ENCODE measurements at places on chromosomes 11 and 22.

GRCh38 chr11:67373648-67374570 is 511 bp upstream of the CLCF1 start:
- no peak for DNase-seq

DNA sequence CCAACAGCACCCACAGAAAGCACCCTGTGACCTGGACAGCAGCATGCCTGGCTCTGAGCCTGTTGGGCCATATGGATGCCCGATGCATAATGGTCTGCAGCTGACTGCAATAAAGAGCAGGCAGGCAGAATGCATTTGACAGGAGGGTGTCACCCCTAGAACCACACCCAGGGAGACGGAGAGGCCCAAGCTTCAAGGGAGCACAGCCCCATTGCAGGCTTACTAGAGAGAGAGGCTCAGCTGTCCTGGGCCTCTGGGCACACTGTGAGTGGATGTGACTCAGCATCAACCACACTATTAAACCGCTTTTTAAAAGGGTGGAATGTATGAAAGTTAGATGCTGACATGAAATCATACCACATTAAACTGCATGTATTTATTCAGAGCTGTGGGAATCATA is 365.3 kb downstream of the CTTN start:
- DNase-seq = no peak

- DNase-seq = no peak
Observed at GRCh38 chr22:24086310-24086709, 75.2 kb downstream of the CABIN1 start.

DNA sequence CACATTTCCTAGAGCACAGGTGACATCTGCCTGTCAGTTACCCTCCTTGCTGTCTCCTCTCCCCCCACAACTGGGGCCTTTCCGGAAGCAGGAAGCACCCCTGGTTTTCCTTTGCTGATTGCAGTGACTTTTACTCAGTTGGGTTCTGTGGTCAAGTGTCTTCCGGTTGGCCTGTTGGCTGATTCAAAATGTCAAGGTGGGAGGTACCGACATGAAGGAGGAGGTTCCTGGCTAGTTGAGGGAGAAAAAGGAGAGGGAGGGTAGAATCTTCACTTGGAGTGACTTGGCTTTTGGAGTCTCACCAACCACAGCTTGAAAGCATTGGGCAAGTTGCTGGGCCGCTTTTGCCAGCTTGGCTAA is 9.3 kb upstream of the ADAMTS15 start:
- DNase-seq = no peak

- DNase-seq = no peak
Observed at GRCh38 chr11:30665067-30665466, 78.9 kb upstream of the MPPED2 start.

DNA sequence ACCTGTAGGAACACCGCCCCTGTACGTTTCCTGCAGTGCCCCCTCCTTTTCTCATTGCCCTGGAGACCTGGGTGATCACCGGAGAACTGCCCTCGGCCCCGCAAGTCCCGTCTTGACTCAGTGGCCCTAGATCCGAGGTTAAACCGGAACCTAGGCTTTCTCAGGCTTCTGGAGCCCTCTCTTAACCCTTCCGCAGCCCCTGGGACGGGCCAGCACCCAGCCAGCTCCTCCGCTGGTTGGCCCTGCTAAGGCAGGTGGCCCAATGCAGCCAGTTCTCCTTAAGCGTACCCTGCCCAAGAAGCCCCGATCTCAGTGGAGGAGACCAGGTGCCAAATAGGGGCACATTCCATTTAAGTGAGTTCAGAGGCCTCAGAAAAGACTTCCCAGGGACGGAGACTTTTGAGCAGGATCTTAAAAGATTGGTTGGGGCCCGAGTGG is 776 bp downstream of the NLRX1 start:
- no peak for DNase-seq

- DNase-seq = no peak
Observed at GRCh38 chr11:122333467-122333866, 217.5 kb upstream of the BLID start.

- peak; percentile 16 for DNase-seq
Observed at GRCh38 chr11:88508418-88508758, 170.9 kb upstream of the CTSC start.

DNA sequence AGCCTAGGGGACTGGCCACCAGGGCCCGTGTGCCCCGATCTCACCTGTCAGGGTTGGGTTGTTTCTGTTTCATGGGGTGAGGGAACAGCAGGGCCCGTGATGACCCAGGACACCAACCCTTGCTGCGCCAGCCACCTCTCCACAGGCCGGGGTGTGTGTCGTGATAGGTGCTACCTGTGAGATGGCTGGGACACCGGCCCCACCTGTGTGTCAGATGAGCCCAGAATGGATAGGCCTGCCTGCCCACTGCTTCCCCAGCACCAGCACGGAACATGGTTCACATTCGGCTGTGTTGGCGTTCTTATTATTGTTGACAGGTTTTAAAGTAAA is 7.1 kb downstream of the CLDN5 start:
- no peak for DNase-seq

DNA sequence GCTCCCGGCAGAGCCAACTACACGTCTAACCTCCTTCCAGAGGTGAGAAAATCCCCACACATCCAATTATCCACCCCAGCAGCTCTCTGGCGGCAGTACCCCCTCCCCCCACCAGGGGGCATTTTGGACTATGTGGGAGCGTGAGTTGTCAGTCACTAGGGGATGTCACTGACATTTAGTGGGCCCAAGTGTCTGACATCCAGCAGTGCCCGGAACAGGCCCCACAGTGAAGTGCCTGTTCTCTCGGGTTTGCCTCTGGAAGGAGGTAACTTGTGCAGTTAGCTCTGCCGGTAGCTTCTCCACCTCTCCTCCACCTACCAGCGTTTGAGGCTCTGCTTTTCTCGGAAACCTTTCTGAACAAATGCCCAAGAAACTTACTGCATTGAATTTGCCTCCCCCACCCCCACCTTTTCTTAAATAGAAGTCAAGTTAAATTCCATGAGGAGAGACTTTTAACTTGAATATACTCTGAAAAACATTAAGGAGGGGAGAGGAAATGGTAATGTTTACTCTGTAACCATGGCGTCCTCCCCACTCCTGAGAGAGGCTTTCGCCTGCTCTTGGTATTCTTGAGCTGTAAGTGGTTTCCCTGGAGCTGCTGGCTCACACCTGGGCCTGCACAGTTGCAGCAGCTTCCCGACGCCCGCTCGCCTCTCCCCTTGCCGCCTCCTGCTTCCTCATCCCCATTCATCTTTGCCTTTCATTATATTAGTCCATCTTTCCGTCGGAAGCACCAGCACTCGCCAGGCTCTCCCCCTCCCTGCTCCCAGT is 112.8 kb downstream of the WNT7B start:
- no peak for DNase-seq

GRCh38 chr11:35982061-35982460 is 38.2 kb downstream of the LDLRAD3 start:
- DNase-seq = no peak

DNA sequence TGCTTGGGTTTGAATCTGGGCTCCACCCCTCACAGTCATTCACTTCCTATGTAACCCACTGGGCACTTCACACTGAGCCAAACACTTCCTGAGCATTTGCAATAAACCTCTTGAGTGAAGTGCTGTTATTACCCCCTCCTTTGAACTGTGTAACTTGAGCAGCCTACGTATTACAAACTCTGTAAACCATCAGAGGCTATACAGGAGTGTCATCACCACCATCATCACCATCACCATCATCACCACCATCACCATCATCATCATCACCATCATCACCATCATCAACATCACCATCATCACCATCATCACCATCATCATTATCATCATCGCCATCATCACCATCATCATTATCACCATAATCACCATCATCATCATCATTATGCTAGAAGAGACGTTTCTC is 18.4 kb downstream of the RTL6 start:
- DNase-seq = no peak

DNA sequence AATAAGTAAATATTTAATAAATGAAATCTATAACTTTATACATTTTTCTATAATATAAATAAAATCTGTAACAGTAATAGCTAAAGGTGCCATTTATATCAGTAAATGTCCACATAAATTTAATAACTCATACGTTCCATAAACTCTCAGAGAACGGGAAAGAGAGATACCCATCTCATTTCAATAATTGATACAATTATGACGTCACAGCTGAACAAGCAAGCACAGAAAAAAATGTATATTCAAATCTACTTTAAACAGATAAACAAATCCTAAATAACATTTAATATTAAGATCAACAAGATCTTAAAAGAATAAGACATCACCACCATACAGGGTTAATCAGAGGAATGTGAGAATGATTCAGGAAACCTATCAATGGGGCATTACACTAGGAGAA is 1136.5 kb downstream of the TBC1D22A start:
- DNase-seq = no peak

DNA sequence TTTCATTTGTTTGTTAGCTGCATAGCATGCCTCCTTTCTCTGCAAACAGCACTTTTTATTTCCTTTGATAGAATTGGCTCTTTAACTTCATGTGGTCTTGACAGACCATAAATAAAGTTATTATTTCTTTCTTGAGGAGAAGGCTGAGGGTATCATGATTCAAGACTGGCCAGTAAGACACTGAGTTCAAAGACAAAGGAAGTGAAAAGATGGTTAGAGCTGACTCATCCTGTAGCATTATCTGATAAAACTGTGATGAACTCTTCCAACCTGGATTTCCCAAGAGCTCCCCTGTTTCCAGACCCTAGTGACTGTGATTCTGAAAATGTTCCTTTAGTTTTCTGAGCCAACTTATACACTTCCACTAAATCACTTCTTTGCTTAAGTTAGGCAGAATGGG is 179.3 kb upstream of the FAT3 start:
- no peak for DNase-seq

GRCh38 chr11:60821827-60822599 is 19.9 kb upstream of the CCDC86 start:
- no peak for DNase-seq

GRCh38 chr11:122807731-122808477 is 30.4 kb upstream of the CRTAM start:
- DNase-seq = no peak

- no peak for DNase-seq
Observed at GRCh38 chr11:91104237-91104636, 881.4 kb upstream of the CHORDC1 start.

DNA sequence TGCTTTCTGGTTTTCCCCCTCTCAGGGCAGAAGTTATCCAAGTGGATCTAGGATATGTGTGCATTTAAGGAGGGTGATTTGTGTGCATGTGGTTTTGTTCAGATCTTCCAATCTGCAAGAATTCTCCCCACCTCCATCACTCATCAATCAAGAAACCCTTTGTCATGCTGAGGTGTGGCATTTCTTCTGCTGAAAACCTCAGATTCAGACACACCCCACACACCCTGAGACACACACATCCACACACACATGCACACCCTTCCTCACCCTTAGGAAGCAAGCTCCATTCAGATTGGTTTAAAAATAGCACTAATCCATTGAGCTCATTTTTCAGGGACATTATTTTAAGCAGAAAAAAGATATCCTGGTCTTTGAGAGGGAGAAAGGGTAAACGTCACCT is 106.1 kb upstream of the HSD17B12 start:
- no peak for DNase-seq

GRCh38 chr11:111153194-111153593 is 92.3 kb upstream of the POU2AF2 start:
- no peak for DNase-seq

DNA sequence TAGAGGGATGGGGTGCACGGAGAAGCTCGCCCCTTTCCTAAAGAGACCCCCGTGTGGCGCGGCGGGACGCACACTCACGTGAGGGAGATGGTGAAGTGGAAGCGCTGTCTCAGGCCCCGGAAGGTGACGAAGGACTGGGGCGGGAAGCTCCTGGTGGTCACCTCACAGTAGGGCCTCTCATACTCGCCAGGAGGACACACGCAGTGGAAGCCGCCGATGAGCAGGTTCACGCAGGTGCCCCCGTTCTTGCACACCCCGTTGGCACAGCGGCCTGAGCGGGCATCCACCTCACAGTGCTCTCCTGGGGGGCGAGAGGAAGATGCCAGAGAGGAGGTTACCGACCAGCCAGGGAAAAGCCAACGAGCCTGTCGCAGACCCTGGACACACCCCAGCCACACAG is 98.3 kb downstream of the CELSR1 start:
- no peak for DNase-seq

DNA sequence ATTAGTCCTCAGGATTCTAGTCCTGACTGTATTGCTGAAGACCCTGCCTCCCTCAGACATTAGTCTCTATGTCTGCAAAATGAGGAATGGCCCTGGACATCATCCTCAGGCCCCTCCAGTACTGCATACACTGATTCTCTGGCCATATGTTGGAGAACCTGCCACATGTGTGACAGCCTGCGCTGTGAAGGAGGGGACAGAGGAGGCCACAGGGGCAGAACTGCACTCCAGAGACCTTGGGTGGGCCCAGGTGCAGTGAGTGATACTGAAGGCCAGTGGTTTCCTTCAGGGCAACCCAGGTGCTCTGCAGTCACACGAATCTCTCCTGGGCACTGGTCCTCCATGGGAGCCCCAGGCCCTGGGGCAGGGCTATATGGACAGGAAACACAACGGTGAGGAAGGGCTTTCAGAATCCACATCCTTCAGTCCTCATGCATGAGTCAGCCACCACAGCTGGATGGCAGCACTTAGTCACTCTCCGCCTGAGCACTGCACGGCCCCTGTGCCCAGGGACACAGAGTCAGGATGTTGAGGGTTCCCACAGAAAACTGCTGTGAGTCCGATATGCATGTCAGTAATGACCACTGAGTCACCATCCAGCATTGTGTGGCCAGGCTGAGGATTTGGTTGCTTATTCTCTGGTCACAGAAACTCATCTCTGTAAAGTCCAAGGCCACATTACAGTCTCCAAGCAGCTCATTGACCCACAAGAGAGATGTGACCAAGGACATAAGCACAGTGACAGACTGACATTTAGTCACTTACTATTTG is 39.7 kb downstream of the ME3 start:
- no peak for DNase-seq

DNA sequence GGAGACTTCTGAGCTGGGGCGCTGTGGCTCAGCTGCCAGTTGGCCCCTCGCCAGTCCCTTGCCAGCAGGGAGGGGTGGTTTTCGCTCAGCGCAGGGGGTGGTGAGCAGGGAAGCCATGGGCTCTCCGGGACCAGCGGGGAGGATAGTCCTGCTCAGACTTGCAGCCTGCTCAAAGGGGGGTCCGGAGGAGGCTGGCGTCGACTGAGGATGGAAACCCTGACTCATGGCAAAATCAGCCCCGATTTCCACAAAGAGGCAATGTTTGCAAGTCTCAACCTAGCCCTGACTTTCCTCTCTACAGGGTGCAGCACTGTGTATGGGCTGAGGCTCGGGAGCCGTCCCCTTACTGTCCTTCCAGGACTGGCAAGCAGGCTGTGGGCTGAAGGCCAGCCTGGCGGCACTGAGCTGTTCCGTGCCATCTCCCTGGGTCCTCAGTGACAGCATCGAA is 35.1 kb downstream of the FBLN1 start:
- no peak for DNase-seq

- DNase-seq = no peak
Observed at GRCh38 chr22:43532301-43533155, 120.7 kb downstream of the MPPED1 start.

GRCh38 chr11:1760351-1761109 is 3.2 kb downstream of the CTSD start:
- no peak for DNase-seq

GRCh38 chr11:88410656-88411055 is 73.1 kb upstream of the CTSC start:
- no peak for DNase-seq

Measured in left renal pelvis (tissue), 4 donors.